ENCODE measurements at places on chromosomes 5 and 9.
A peak's percentile ranks its signal among the peaks of the same experiment; 100 is the strongest.

DNA sequence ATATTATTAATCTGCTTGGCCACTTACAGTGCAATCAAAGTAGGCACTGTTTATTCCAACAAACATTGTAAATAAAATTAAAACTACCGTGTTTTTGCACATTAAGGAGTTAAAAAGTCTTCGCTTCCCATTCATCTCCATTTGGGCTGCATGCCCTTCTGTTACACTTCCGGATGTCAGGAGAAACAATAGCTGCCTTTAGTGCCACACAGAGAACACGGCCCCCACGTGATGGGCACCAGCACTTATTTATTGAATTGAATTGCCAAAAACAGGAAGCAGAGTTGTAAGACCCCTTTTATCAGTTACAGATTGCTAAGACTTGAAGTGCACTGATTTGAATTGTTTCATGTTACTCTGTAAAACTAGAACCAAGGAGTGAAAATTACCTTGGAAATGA is 80.4 kb downstream of the LHFPL2 start:
- DNase-seq, result peak; percentile 52

GRCh38 chr5:112386766-112387165 is 32.3 kb downstream of the EPB41L4A start:
- peak; percentile 40 for DNase-seq

DNA sequence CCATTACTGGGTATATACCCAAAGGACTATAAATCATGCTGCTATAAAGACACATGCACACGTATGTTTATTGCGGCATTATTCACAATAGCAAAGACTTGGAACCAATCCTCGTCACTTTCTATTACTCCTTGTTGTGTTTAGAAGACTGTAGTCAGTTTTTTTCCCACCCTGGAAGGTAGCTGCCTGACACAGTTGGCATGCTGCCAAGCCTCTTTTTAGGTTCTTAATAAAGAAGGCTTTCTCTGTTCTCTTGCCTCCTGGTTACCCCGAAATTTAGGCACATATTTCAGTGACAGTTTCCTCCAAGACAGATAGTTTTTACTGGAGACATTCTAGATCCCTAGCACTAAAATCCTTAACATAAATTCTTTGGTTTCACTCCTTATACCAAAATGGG is 205.4 kb upstream of the PCSK5 start:
- no peak for DNase-seq

- peak; percentile 77 for DNase-seq
Measured at GRCh38 chr9:95511952-95512708, 4.6 kb downstream of the PTCH1 start.

DNA sequence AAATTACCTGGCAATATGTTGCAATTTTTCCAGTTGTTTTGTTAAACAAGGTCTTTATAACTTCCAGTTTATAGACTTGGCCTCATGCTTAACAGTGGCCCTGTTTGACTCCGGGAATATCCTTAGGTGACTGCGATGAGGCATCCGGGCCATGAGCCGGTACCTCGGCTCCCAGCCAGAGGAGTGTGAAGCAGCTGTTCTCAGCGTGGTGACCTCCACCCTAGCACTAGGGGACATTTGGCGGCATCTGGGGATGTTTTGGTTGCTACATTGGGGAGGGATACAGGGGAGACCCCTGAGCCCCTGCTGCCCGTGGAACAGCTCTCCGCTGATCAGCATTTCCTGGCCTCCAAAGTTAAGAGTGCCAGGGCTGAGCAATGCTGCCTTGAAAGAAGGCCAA is 533.4 kb downstream of the IRX1 start:
- no peak for DNase-seq

- no peak for DNase-seq
Measured at GRCh38 chr9:116939614-116940013, 252.5 kb downstream of the TRIM32 start.
